ENCODE measurements at places on chromosomes 6 and 20. TPM values are rescaled to one million over a fixed set of nuclear protein-coding genes. Genes with fewer than 3 reads are reported as not detected.

DNA sequence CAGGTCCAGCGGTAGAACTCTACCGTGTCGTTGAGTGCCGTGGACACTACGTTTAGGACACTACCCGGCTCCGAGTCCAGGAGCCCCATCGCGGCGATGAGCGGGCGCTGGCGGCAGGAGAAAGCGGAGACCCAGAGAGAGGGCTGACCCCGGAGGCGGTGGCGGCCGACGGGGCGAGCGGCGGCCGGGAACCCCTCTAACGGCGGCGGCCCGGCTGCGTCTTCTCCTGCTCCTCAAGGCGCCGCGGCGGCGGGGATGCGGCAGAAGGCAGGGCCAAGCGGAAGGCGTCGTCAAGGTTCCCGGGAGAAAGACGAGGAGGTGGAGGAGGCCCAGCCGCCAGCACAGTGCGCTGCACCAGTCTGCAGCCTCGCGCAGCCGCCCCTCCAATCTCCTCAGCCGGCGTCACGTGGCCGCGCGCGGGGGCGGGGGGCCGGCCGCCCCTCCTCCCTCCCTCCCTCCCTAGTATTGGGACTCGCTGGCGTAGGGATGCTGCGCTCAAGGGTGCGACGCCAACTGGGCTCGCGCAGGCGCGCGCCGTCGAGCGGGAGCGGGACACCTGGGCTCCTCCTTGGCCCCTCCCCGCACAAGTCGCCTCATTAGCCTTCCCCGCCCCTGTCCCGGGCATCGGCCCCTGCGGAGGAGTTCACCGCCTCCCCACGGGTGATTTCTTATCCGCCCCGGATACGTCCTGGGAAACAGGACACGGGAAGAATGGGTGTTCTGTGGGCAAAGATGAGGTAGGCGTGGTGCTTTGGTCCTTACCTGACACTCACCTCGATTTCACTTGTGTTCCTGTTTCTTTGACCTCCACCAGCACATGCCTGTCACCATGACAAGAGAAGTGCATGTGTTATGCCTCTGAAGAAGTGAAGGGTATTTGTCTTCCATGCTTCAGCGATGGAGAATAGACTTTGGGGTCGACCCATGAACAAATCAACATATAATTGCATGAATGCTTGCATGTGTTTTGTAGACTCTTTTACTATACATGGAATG, at the start of gene ELOVL4:
ELOVL4 (minus strand) TSS at position 363 of the 996 bp plus-strand sequence; CDS start at position 89, 274 bp downstream.
- DNase-seq = peak; percentile 77

- no peak for DNase-seq
These were observed 305.8 kb upstream of the RSPO3 start for GRCh38 chr6:126812651-126813050.

GRCh38 chr20:48474022-48474421, 353.8 kb downstream of the PREX1 start:
- DNase-seq = no peak

MMP24 gene
- total RNA-seq = not detected

GRCh38 chr6:157538168-157538567, 157.2 kb downstream of the ZDHHC14 start:
- DNase-seq = no peak

- DNase-seq = no peak
These were observed 241.8 kb upstream of the MMS22L start for GRCh38 chr6:97524811-97525210.

GRCh38 chr6:44534291-44534690, 146.8 kb downstream of the CDC5L start:
- DNase-seq = no peak

ADTRP gene
- total RNA-seq = 29.1 TPM

DNA sequence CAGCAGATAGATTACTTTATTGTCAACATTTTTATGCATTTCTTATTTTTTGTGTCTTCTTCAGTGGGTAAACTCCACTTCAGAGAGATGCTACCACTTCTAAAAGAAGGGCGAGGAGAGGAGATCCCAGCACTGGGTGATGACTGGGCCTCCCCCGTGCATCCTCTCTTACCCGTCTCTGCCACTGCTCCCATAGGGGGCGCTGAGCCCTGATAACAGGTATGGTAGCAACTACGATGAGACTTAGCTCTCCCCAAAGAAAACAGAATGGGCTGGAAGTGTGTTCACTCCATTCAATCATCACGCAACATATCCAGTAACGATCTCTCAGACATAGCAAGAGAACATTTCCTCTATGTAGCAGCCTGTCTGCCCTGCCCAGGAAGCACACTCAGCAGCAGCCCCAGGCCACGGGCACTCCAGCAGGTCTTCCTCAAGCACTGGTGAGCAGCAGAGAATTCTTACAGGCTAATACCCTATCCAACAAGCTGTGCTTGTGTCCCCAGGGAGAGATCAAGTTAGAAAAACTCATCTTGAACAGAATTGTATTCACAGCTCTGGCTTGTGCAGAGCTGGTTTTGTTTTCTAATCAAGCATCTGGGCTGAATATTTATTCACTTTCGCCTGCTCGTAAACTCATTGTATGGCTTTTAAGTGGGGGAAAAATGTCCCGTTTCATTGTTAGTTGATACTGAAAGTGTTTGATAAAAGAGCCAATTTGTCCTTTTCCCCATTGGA, 533.1 kb upstream of the CDH4 start:
- DNase-seq = no peak
